ENCODE measurements at places on chromosomes 3 and 15. TPM values are rescaled to one million over a fixed set of nuclear protein-coding genes. Genes with fewer than 3 reads are reported as not detected.

TRIM42 gene
- not detected for total RNA-seq

KPNA4 gene
- total RNA-seq, result 50.9 TPM

CSTA gene
- 19.8 TPM for total RNA-seq

DNA sequence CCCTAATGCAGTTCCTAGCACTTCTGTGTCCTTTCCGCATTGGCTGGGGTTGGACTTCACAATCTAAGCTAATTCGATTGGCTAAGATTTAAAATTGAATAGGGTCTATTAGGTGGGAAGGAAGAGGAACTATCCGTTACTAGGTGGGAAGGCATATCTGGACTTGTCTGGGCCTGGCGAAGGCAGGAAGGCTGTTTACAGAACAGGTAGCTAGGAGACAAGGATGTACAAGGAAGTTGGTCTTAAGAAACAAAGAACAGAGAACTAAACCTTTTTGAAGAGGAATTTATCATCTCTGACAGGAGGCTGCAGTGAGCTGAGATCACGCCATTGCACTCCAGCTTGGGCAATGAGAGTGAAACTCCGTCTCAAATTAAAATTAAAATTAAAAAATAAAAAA, 17.3 kb upstream of the ATG7 start:
- H3K4me1 ChIP-seq, result no peaks in the 10 kb centered on the region
- H3K36me3 ChIP-seq, result peaks cover 6% of the 10 kb centered on the region
- no peak overlapping the region for H3K27ac ChIP-seq

- no peak overlapping the region for H3K4me3 ChIP-seq
- H3K27me3 ChIP-seq, result no peaks in the 10 kb centered on the region
- DNase-seq, result no peak
- no peaks in the 10 kb centered on the region for H3K36me3 ChIP-seq
- H3K27ac ChIP-seq, result peak overlapping the region; percentile 80
- H3K4me1 ChIP-seq, result peaks cover 37% of the 10 kb centered on the region
Observed at GRCh38 chr3:42080453-42080872, 10.7 kb upstream of the TRAK1 start.

All from left lung (tissue), 14 donors.